ENCODE measurements at places on chromosomes 7 and 10.
A peak's percentile ranks its signal among the peaks of the same experiment; 100 is the strongest.

GRCh38 chr7:13748998-13749397, 240.5 kb downstream of the ETV1 start:
- DNase-seq = no peak

GRCh38 chr10:93921338-93921737, 27.6 kb downstream of the SLC35G1 start:
- no peak for DNase-seq

GRCh38 chr10:129642427-129642826, 175.4 kb downstream of the MGMT start:
- DNase-seq = no peak

GRCh38 chr7:44630792-44631457, 24.5 kb downstream of the OGDH start:
- DNase-seq = no peak

DNA sequence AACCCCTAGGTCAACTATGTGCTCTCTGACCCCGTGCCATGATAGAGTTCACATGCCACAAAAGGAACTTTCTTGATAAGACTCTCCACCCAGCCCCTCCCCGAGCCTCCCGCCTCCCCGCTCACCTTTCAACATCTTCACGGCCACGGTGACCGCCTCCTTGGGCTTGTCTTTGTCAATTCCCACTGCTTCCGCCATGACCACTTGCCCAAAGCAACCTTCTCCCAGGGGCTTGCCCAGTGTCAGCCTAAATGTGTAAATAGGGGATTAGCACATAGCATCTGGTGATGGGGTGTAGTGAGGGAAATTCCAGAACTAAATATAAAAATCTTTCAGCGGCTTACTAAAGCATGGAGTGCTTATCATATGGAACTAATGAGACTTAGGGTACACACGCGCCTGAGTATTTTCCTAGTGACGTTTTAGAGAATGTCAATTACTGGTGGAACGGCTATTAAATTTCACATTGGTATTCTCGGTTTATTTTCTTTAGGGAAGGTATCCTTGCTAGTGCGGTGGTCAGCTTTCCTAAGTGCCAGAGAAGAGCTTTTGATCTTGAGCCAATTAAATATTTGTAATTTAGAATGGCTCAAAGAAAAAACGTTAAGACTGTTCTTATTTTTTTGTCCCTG, 97.4 kb downstream of the FGFR2 start:
- DNase-seq = no peak

GRCh38 chr7:35254496-35255442, 869 bp upstream of the TBX20 start:
- no peak for DNase-seq

DNA sequence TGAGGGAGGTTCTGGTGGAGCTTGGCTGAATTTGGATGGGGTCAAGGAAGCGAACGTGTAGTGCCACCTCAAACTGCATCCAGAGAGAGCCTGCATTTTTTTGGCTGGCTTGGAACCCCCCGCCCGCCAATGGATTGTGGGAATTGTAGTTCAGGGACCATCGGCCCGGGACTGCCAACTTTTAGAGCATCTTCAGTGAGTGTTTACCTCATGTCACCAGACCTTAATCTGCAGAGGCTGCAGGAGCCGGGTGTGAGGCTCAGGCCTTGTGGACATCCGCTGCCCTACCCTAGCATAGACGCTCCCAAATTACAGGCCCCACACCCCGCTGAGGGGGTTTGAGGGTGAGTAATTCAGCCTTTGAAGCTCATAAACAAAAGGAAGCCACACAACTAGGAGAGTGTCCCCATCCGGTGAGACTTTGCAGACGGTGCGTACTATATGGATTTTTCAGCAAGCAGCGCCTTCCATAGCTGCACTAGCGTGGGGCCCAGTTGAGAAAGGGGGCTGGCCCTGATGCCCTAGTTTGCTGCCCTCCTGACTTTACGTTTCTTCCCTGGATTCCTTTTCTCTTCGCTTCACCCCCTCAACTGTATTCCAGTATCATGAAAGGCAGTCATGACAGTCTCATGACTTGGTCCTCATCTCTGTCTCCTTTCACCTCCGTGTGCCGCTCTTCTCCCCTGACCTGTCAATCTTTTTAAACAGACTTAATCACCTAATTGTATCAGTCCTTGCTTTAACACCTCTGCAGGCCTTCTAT, 717 bp downstream of the CNPY4 start:
- DNase-seq = peak; percentile 50

- no peak for DNase-seq
These were observed 5.6 kb upstream of the DKK1 start for GRCh38 chr10:52308251-52309031.

- no peak for DNase-seq
These were observed 64.3 kb upstream of the C1GALT1 start for GRCh38 chr7:7117935-7118586.

- no peak for DNase-seq
These were observed 76.0 kb upstream of the CAV2 start for GRCh38 chr7:116423499-116423898.

GRCh38 chr7:39530971-39531370, 35.2 kb upstream of the YAE1 start:
- DNase-seq = no peak

GRCh38 chr7:77524731-77525130, 12.4 kb upstream of the PTPN12 start:
- DNase-seq = no peak

DNA sequence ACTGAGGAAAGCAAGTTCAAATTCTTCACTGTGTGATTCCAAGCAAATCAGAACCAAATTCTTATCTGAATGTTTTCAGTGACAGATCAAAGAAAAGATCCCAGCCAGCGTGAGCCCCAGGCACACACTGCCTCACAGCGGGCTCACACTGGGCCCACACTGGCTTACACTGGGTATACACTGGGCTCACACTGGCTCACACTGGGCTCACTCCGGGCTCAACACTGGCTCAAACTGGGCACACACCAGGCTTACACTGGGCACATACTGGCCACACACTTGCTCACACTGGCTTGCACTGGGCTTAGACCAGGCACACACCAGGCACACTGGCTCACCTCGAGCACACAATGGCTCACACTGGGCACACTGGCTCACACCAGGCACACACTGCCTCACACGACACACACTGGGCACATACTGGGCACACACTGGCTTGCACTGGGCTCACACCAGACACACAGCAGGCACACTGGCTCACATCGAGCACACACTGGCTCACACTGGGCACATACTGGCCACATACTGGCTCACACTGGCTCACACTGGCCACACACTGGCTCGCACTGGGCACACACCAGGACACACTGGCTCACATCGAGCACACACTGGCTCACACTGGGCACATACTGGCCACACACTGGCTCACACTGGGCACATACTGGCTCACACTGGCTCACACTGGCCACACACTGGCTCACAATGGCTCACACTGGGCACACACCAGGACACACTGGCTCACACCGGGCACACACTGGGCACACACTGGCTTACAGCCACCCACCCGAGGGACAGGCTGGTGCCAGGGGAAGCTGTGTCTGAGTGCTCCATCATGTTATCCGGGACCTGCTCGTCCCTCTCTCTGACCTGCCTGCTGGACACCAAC, 156.3 kb downstream of the PTPRN2 start:
- DNase-seq = no peak

GRCh38 chr10:87524296-87524695, 19.6 kb downstream of the MINPP1 start:
- DNase-seq = no peak

GRCh38 chr7:158047391-158048059, 540.1 kb downstream of the PTPRN2 start:
- DNase-seq = no peak

- DNase-seq = no peak
These were observed 17.5 kb upstream of the BAG3 start for GRCh38 chr10:119633538-119634218.

- DNase-seq = no peak
These were observed 27.8 kb downstream of the GARIN1A start for GRCh38 chr7:128699895-128700294.

Data from stromal cell of bone marrow (primary cell).